ENCODE measurements at places on chromosomes 16 and 17. TPM values are rescaled to one million over a fixed set of nuclear protein-coding genes. Genes with fewer than 3 reads are reported as not detected.

GRCh38 chr17:28961391-28961790 lies 10.1 kb upstream of the PHF12 start:
- no peak overlapping the region for H3K4me3 ChIP-seq
- no peak for DNase-seq

DNA sequence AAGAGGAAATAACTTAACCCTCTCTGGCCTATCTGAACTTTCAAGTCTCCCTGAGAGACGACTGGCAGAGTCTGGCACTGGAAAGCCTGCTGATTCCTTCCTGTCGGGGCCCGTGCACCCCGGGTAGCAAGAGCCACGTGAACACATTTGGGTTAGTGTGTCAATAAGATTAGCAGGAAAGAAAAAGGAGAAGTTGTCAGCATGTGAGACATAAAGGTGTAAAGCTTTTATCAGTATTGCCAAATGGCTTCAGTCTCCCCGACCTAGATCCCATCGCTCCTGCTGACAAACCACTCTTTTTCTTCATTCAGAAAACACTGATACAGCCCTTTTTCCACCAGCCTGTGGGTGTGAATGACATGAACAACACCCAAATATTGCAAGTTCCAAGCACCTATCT lies 74.4 kb downstream of the CCT6B start:
- DNase-seq, result no peak
- H3K4me3 ChIP-seq, result no peak overlapping the region
- H3K27ac ChIP-seq, result no peak overlapping the region
- H3K27me3 ChIP-seq, result no peaks in the 10 kb centered on the region
- no peaks in the 10 kb centered on the region for H3K4me1 ChIP-seq

DNA sequence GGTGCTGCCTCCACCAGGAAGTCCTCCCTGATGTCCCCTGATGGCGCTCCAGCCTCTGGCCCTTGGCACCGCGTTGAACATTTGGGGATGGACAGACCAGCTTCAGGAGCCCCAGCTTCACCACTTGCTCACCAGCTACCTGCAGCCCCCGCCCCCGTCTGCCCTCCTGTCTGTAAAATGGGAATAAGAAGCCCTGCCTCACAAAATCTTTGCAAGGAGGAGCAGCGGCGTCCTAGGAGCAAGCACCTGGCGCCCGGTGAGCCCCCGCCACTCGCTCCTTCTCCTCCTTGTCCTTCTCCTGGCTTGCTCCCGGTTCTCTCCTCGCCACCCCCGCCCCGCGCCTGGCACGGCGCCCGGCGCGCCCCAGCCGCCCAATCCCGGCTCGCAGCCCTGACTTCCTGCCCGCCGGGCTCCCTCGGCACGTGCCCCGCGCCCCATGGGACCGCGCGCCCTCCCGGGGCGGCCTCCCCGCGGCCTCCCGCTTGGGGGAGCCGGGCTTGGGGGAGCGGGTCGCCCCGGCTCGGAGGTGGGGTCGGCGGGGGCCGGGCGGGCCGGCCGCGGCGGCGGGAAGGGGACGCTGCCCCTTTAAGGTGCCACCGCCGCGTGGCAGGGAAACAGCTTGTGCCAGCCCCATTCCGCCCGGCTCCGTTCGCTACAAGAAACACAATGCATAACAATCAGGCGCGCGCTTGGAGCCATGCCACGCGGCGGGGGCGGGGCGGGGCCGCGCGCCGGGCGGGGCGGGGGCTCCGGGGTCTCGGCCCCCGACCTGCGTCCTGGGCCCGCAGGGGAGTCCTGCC lies 9.1 kb upstream of the PPP1R1B start:
- no peak overlapping the region for H3K4me3 ChIP-seq
- no peak overlapping the region for H3K27ac ChIP-seq
- peaks cover 10% of the 10 kb centered on the region for H3K4me1 ChIP-seq

- H3K27ac ChIP-seq, result no peak overlapping the region
- no peaks in the 10 kb centered on the region for H3K27me3 ChIP-seq
- no peak overlapping the region for H3K4me3 ChIP-seq
- no peak for DNase-seq
These were observed 71.1 kb downstream of the BANP start for GRCh38 chr16:88022076-88023042.

DNA sequence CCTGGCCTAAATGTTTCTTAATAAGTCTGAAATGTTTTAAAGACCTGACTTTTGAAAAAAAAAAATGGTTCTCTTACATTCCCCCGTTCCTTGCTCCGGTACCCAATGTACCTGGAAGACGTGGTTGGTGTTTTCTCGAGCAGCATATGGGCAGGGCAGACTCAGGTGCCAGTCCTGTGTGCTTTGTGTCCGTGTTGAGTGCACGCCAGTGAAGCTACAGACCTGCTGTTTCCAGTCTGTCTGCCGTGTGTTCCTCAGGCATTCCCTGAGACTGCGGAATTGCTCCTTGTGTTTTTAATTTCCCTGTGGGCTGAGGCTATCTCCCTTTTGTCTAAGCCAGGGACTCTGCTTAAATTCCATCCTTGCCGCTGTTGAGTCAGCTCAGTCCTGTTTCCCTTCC lies 11.7 kb upstream of the IL17C start:
- no peak for DNase-seq
- no peak overlapping the region for H3K4me3 ChIP-seq
- H3K4me1 ChIP-seq, result no peaks in the 10 kb centered on the region
- no peaks in the 10 kb centered on the region for H3K27me3 ChIP-seq
- no peak overlapping the region for H3K27ac ChIP-seq

DNA sequence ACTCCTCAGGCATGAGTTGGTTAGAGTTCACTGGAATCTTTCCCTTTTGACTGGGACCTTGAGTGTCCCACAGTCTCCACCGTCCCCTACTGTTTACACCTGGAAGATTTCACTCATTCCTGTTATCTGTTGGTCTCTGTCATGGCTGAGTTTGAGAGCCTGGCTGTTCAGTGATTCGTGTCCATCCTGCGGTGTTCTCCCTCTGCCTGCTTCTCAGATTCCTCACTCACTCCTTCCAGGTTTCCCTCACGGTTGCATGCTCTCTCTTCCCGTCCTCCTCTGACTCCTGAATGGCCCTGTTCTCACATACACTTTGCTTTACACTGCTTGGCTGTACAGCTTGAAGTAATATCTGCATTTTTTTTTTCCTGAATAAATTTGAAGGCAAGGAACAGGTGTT lies 24.5 kb downstream of the OR1D5 start:
- H3K36me3 ChIP-seq, result no peaks in the 10 kb centered on the region
- H3K27ac ChIP-seq, result no peak overlapping the region
- H3K4me3 ChIP-seq, result no peak overlapping the region
- H3K27me3 ChIP-seq, result no peaks in the 10 kb centered on the region

- H3K36me3 ChIP-seq, result no peaks in the 10 kb centered on the region
- no peak overlapping the region for H3K27ac ChIP-seq
- DNase-seq, result no peak
- no peak overlapping the region for H3K4me3 ChIP-seq
These were observed 426.6 kb downstream of the HAPSTR1 start for GRCh38 chr16:9518051-9518450.

DNA sequence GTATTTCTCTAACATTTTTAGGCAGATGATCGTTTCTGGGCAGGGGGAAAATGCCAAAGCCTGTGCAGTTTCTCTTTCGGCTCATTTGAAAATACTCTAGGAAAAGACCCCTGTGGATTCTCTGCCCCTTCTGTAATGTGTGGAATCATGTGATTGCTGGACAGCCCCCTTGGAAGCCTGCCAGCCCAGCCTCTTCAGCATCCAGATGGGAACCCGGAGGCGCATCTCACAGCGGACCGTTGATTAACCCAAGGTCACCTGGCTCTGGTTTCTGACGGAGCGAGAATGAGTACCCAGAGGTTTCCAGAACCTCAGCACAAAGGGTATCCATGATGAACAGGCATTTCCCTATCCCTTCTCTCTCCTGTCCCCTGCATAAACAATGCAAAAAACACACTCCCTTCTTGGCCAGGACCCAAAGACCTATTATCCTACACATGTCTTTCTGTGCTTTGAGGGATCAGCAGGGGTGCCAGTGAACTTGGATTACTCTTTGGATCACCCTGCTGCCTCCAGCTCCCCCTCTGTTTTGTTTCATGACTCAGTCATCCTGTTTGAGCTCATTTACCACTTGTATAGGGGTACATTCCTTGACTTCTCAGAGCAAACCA lies 957.1 kb upstream of the RBFOX1 start:
- no peaks in the 10 kb centered on the region for H3K4me1 ChIP-seq
- H3K27me3 ChIP-seq, result no peaks in the 10 kb centered on the region
- no peak overlapping the region for H3K4me3 ChIP-seq
- no peaks in the 10 kb centered on the region for H3K36me3 ChIP-seq
- no peak for DNase-seq
- H3K27ac ChIP-seq, result no peak overlapping the region

DNA sequence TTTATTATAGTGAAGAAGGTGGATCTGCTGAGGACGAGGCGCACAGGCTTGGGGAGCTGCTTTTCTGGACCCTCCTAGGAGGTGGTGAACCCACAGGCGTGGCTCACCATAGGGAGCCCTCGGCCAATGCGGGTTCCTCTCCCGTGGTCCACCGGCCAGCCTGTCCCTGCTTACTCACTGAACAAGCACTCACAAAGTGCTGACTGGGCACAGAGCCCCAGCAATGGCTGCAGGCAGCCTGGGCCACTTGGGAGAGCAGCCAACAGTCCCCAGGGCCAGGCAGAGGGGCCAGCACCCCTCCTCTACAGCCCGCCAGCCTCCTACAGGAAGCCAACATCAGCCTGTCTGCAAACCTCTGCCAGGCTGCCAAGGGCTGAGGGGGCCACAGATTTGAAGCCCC lies 19.1 kb upstream of the NCBP3 start:
- H3K27ac ChIP-seq, result no peak overlapping the region
- no peaks in the 10 kb centered on the region for H3K4me1 ChIP-seq
- no peaks in the 10 kb centered on the region for H3K27me3 ChIP-seq
- peak; percentile 78 for DNase-seq
- no peak overlapping the region for H3K4me3 ChIP-seq
- H3K36me3 ChIP-seq, result peaks cover 11% of the 10 kb centered on the region

DNA sequence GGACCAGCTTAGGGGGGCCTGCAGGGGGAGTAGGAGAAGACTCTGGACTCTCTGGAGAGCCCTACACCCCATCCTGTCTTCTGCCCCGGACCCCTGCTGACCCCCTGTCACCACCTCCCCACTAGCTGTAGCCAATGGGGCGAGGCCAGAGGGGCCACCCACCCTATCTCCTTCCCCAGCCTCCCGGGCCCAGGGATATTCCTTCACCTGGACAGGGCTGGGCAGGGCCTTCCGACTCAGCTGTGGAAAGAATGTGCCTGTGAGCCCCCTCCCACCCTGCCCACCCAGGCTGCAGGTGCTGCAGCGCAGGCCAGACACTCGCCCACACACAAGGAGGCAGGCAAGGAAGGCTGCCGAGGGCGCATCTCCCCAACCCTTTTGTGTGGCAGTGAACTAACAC lies 23.0 kb downstream of the TSPOAP1 start:
- no peaks in the 10 kb centered on the region for H3K36me3 ChIP-seq
- H3K4me3 ChIP-seq, result no peak overlapping the region
- DNase-seq, result no peak
- H3K27ac ChIP-seq, result no peak overlapping the region
- no peaks in the 10 kb centered on the region for H3K4me1 ChIP-seq

DNA sequence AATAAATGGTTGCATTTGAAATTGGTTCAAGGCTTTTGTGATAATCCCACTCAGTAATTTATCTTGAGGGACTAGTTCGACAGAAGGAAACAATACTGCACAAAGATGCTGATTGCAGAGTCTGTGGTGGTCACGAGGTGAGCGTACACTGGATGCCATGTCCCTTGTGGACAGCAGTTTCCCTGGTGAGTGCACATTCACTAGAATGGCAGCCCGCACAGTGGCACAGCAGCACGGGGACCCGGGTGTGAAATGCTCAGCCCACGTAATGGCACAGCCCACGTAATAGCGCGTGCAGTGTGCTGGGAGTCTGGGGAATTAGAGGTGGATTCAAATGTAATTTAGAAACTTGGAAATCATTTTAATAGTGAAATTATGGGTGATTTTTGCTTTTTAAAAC lies 154.0 kb downstream of the LGALS9B start:
- DNase-seq, result no peak
- no peak overlapping the region for H3K4me3 ChIP-seq
- H3K36me3 ChIP-seq, result no peaks in the 10 kb centered on the region

- peak overlapping the region; percentile 79 for H3K27ac ChIP-seq
- peaks cover 24% of the 10 kb centered on the region for H3K27me3 ChIP-seq
- DNase-seq, result no peak
- H3K4me3 ChIP-seq, result no peak overlapping the region
These were observed 5.5 kb downstream of the TBX2 start for GRCh38 chr17:61404913-61405685.

GRCh38 chr16:15795615-15796014 lies 61.2 kb downstream of the MYH11 start:
- no peaks in the 10 kb centered on the region for H3K36me3 ChIP-seq
- no peak overlapping the region for H3K4me3 ChIP-seq
- H3K4me1 ChIP-seq, result no peaks in the 10 kb centered on the region
- H3K27ac ChIP-seq, result no peak overlapping the region
- no peaks in the 10 kb centered on the region for H3K27me3 ChIP-seq
- no peak for DNase-seq

DNA sequence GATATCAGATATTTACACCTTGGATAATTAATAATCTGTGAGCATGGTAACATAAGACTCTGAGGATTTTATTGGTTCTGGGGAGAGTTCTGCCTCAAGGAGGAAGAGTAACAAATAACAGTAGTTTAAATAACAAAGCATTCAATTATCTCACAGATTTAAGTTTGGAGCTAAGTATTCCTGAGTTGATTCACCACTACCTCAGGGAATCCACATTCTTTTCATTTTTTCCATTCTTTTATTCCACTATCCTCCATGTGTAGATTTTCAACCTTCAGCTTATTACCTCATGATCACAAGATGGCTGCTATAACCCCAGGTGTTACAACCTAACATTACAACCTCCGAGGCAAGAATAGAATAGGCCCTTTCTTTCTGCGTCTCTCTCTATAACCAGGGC lies 252.2 kb upstream of the TOX3 start:
- no peaks in the 10 kb centered on the region for H3K36me3 ChIP-seq
- H3K4me1 ChIP-seq, result no peaks in the 10 kb centered on the region
- H3K4me3 ChIP-seq, result no peak overlapping the region
- H3K27ac ChIP-seq, result no peak overlapping the region
- no peaks in the 10 kb centered on the region for H3K27me3 ChIP-seq
- no peak for DNase-seq

GRCh38 chr17:82632451-82632850 lies 15.8 kb downstream of the WDR45B start:
- H3K4me3 ChIP-seq, result no peak overlapping the region
- no peaks in the 10 kb centered on the region for H3K36me3 ChIP-seq
- no peak overlapping the region for H3K27ac ChIP-seq
- H3K27me3 ChIP-seq, result no peaks in the 10 kb centered on the region
- no peak for DNase-seq
- H3K4me1 ChIP-seq, result no peaks in the 10 kb centered on the region

- no peak overlapping the region for H3K27ac ChIP-seq
- no peaks in the 10 kb centered on the region for H3K27me3 ChIP-seq
- H3K4me1 ChIP-seq, result peaks cover 10% of the 10 kb centered on the region
- DNase-seq, result no peak
- no peaks in the 10 kb centered on the region for H3K36me3 ChIP-seq
- H3K4me3 ChIP-seq, result no peak overlapping the region
These were observed 4.7 kb upstream of the ZNF423 start for GRCh38 chr16:49860593-49860992.

- no peak overlapping the region for H3K4me3 ChIP-seq
- H3K4me1 ChIP-seq, result no peaks in the 10 kb centered on the region
- H3K36me3 ChIP-seq, result peaks cover 7% of the 10 kb centered on the region
- no peak for DNase-seq
- no peaks in the 10 kb centered on the region for H3K27me3 ChIP-seq
These were observed 24.9 kb downstream of the MLYCD start for GRCh38 chr16:83923581-83924365.

The TAC4 gene
- not detected for total RNA-seq

The RAB37 gene
- 0.33 TPM for total RNA-seq

The PRSS36 gene
- total RNA-seq, result 2.2 TPM

The DDX52 gene
- 17.2 TPM for total RNA-seq

The PIK3R5 gene
- 10.6 TPM for total RNA-seq

The RFWD3 gene
- total RNA-seq, result 14.6 TPM
